ENCODE measurements at places on chromosomes 6 and 20.

- peak; percentile 34 for DNase-seq
Observed at GRCh38 chr6:51959744-51960383, 127.5 kb downstream of the PKHD1 start.

- DNase-seq = no peak
Observed at GRCh38 chr6:132830334-132830751, 16.0 kb downstream of the RPS12 start.

- no peak for DNase-seq
Observed at GRCh38 chr6:12327391-12327790, 37.2 kb downstream of the EDN1 start.

- no peak for DNase-seq
Observed at GRCh38 chr6:110731898-110732297, 83.4 kb downstream of the CDK19 start.

DNA sequence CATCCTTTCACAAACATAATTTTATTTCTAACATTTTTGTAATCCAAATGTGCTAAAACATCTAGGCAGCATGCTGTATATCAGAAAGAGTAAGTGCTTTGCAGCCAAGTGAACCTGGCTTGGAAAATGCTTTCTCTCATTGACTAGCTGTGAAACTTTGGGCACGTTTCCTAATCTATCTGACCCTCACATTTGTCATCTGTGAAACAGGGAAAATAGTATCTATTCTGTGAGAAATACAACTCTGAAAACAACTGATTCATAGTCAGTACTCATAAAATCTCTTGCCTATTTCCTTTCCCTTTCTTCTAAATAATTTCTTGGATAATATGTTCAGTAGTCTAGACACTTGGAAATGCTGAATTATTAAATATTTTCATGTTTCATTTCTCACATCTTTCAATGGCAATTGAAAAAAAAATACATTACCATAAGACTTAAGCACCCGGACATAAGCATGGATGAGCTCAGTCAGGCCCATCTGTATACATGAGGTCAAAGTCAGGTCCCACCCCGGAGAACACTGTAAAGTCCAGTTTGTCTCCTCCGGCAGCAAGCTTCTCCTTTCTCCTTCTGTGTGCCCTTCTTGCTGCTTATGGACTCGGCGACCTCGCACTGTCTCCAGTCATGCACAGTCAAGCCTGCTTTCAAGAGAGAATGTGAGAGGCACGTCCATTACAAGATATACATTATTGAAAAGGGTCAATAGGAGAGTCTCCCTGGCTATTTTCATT lies 455.0 kb upstream of the SOX4 start:
- no peak for DNase-seq

DNA sequence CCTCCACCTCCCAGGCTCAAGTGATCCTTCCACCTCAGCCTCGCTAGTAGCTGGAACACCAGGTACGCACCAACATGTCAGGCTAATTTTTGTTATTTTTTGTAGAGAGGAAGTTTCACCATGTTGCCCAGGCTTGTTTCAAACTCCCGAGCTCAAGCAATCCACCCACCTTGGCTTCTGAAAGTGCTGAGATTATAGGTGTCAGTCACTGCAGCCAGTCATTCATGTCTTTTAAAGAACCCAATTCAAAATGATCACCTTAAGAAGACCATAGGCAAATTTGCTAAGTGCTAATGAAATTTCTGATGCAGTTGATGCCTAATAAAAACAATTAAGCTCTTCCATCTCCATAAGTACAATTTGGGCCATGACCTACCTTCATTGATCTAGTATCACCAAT lies 2.6 kb upstream of the VNN2 start:
- DNase-seq = no peak

DNA sequence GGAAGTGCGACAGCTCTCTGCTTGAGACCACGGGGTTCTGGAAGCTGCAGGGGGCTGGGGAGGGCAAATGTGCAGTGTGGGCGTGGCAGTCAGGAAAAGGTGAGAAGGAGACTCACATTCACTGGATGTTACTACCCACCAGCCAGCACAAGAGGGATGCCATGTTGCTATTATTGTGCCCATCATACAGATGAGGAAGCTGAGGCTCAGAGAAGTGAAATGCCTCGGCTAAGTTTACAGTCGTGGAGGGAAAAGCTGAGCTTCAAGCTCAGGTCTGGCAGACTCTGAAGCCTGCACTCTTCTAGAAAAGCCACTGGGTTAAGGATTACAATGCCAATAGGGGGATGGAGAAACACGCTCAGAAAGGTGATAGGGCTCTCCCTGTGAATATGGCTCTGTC lies 34.4 kb downstream of the HNF4A start:
- DNase-seq = no peak

DNA sequence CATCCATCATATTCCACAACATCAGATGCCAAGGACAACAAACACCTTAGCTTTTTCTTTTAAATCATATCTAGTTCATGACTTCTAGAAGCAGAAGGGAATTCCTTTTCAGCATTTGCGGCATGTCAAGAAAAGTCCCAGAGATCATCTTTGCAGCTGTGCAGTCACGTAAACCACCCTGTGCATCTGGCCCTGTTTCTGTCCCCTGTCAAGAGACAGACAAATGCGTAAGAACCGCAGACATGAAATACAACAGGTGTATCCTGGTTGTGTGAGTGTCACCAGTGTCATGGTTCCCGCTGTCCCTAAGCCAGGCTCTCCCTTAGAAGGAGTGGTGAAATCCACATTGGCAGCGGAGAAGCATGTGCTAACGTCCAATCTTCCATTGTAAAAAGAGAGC lies 28.1 kb downstream of the LY86 start:
- no peak for DNase-seq

DNA sequence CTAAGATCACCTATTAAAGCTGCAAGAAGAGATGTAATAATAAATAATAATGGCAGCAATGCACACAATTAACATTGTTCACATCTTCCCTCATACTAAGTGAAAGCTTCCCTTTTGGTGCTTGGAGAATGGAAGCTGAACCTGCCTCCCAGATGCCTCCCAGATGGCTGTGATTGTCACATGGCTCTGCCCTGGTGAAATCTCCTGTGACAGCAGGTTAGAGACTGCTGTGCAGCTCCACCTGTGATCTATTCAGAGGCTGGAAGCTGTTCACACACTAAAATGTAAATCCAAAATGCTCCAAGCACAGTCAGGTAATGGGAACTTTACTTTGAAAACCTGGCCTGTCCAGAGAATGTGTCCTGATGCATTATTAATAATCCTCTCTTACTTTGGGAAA lies 41.7 kb upstream of the RGS17 start:
- no peak for DNase-seq

DNA sequence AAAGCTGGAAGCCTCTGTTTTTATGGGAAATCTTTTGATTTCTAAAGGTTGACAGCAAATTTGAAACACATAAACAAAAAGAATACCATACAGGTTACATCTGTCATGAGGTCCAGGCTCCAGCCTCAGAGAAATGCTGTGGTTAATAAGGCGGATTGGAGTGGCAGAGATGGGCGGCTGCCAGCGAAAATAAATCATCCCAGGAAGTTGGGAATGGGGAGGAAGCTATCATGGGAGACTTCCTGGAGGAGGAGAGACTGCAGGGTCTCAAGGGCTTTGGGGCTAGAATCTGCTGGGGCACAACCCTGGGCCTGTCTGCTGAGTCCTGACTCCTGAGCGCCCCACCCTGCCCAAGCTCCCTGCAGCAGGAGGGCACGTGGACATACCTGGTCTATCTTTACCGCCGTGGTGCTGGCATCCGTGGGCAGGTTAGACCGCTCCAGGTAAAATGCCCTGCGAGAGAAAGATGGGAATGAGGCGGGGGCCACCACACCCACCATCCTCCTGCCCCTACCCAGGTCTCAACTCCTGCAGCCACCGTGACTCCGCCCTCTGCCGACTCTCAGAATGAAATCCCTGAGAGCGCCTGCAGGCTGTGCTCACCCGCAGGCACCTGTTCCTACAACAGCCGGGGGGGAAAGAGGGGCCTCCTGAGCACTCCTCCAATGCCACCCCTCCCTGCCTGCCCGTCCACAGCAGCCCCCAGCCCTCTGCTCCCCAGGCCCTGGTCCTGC lies 197.3 kb downstream of the PREX1 start:
- no peak for DNase-seq

GRCh38 chr6:494394-494793 lies 102.8 kb downstream of the IRF4 start:
- no peak for DNase-seq

DNA sequence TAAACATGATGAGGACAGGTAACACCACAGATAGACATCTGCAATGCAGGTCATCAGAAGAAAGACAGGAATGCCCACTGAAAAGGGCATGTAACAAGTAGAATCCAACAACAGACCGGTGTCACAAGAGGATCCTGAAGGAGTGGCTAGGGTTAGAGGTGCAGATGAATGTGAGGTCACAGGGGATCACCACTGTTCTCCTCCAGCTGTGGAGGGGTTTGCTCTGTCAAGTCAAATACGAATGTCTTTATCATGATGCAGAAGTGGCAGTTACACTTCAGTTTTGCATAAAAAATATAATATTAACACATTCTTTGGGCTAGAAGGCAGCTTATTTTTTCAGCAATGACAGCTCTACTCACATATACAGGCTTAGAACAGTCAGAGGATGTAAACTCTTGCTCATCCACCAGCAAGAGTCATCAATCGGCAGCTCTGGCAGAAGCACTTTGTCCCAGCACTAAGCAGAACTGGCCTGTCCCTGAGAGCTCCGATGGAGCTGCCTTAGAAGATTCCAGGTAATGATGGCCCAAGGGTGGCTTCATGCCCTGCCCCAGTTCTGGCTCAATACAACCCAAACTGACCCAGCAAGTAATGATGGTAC lies 130.4 kb upstream of the TRAF3IP2 start:
- no peak for DNase-seq

GRCh38 chr6:165098165-165098564 lies 211.2 kb downstream of the C6orf118 start:
- DNase-seq = no peak

- DNase-seq = peak; percentile 62
Observed at GRCh38 chr20:48760403-48760983, 67.3 kb downstream of the PREX1 start.

DNA sequence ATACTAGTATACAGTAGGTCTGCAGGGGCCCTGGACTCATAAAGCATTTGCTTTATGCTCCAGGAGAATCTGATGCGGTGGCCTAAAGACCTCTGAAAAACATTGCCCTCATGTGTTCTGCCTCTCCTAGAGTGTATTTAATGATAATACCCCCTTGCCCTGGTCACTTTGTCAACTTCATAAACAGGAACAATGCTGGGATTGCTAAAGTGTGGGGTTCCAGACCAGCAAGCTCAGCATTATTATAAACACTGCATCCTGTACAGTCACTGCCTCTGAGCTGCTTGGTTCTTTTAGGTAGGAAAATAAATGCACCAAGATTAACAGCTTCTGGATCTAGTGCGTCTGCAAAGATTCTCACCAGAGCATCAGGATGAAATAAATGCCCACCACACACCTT lies 12.2 kb downstream of the TREM1 start:
- no peak for DNase-seq

DNA sequence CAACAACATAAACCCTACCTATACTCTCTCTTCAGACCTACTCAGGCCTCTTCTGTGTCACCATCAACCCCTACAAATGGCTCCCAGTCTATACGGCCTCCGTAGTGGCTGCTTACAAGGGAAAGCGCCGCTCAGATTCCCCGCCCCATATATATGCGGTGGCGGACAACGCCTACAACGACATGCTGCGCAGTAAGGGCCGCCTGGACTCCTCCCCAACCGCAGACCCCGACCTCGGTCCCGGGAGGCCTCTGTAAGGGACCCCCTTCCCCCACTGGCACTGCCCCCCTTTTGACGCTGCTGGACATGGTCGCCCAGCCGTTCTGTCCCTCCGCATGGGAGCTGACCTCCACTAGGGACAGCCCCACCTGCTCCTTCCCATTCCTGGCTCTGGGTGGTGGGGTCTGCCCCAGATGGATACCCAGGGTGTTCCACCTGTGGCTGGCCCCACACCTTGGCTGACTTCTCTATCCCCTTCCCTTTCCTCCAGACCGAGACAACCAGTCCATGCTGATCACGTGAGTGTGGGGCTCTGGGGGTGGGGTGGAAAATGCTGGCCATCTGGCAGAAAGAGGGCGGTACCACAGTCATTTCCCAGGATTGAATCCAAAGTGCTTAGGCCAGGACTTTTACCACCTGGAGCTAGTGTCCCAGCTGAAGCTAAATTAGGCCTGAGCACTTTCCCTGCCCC lies 25.0 kb downstream of the MYH7B start:
- DNase-seq = no peak
